ENCODE measurements at places on chromosomes 3 and 15.

DNA sequence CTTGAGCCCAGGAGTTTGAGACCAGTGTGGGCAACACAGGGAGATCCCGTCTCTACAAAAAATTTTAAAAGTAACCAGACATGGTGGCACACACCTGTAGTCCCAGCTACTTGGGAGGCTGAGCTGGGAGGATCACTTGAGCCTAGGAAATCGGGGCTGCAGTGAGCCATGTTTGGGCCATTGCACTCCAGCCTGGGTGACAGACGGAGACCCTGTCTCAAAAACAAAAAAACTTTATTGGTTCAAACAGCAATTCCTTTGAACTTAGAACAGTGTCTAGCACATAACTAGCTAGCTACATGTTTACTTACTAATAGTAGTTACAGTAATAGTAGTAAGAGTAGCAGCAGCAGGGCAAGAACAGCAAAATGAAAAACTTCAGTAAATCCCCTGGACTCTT, 10.1 kb downstream of the HAUS2 start:
- DNase-seq = no peak

DNA sequence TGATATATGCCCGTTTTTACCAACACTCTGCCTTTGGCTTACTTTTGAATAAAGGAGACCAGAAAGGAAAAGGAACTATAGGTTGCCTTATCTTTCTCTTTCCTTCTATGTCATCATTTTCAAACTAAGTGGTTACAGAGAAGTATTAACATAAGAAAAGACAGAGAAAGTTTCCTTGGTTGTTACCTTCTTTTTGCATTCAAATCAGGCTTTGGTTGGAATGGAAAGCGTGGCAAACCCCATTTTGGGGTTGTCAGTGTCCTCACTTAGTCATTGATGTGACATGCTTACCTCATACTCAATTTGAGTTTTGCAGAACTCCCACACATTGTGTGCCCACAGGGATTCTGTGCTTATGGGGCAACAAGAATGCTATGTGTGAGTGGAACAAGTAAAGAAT, 3.7 kb upstream of the THRB start:
- DNase-seq = no peak

DNA sequence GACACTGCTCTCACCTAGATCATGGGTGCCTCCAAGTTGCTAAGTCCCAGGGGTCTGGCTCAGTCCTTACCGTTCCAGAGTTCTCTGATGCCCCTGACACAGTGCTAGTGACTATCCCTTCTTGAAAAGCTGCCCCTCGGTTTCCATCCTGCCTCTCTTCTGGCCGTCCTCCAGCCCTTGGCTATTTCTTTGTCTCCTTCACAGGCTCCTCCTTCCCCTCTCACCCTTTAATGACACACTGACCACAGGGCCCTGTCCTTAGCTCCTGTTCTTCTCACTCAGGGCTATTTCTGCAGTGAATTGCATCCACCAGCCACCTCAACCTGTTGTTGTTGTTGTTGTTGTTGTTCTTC, 31.1 kb downstream of the SLC28A1 start:
- no peak for DNase-seq

- DNase-seq = no peak
Measured at GRCh38 chr15:67359431-67360079, 105.0 kb downstream of the IQCH start.

DNA sequence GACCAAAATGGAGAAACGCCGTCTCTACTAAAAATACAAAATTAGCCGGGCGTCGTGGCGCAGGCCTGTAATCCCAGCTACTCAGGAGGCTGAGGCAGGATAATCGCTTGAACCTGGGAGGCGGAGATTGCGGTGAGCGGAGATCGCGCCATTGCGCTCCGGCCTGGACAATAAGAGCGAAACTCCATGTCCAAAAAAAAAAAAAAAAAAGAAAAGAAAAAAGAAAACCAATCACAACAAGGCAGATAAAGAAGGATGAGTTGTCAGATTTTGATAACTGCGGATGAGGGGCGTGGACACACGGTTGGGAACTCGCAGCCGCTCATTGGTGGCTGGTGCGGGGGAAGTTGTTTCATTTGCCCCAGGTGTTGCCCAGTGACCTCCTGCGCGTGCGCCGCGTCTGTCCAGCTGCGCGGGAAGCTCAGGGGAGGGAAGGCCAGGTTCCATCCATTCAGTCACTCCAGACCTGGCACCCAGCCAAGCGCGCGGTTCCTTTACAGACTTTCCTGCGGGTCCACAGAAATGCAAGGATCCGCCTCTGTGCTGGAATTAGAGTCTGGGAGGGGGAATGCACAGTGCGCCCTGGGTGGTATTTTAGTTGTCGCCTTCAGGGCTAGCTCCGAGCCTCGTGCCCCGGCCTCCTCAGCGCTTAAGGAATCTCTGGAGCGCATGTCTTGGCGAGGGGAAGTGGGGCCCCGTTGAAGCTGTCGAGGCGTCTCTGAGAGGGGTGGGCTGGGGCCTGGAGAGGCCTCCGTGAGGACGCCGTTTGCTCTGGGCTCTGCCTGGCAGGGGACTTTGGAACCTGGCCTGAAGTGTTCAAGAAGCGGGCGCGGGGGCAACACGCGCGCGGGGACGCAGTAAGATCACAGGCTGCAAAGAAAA, 708 bp upstream of the GCHFR start:
- peak; percentile 33 for DNase-seq

GRCh38 chr3:195348426-195349115, 77.6 kb upstream of the XXYLT1 start:
- DNase-seq = no peak

DNA sequence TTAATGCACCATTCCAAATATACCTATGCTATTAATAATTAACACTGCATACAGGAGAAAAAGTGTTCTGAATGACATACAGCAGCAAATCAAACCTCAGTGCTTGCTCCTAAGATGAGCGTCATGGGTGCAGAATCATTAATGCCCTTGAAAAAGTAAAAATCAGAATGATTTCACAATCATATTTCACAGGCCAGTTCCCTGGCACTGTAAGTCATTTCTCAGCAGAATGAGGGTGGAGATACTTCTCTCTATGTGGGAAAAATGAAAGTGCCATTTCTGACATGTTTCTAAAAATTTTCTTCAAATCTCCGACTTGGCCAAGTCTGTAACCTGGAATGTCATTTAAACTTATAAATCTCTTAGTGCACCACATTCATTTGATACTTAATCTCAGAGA, 549.8 kb upstream of the AGTR1 start:
- DNase-seq = peak; percentile 3

GRCh38 chr3:13415997-13416793, 3.9 kb downstream of the NUP210 start:
- no peak for DNase-seq

DNA sequence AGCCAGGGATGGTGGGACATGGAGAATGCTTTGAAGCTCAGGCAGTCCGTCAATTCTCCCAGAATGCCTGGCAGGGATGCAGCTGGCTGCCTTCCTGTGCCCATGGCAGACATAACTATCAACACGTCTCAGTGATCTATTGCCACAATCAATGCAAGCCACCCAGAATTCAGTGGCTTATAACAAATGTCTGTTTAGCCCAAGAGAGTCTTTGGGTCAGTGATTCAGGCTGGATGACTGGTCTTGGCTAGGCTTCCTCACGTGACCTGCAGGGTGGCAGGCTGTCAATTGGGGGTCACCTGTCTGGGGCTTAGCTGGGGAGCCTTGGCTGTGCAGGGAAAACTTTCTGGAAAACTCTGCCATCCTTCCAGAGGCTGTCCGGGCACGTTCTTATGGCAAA, 213.1 kb upstream of the LRRFIP2 start:
- no peak for DNase-seq

DNA sequence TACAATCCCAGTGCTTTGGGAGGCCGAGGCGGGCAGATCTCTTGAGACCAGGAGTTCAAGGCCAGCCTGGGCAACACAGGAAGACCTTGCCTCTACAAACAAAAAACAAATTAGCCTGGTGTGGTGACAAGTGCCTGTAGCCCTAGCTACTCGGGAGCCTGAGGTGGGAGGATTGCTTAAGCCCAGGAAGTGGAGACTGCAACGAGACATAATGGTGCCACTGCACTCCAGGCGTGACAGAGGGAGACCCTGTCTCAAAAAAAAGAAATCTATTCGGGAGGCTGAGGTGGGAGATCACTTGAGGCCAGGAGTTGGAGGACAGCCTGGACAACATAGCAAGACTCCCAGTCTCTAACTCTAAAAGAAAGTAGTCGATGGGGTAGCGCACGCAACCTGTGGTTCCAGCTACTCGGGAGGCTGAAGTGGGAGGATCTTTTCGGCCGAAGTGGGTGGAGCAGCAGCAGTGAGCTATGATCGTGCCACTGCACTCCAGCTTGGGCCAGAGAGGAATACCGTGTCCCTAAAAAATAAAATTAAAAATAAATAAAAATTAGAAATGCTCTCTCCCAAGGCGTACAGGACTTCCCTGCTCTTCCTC, 775 bp downstream of the C3orf33 start:
- peak; percentile 40 for DNase-seq

- DNase-seq = peak; percentile 4
Measured at GRCh38 chr3:144114767-144115166, 143.1 kb downstream of the DIPK2A start.
